OCI-M1 (cell line): ENCODE measurements at places on chromosomes 5 and 9.

- no peak for DNase-seq
These were observed 206.7 kb downstream of the ARRDC3 start for GRCh38 chr5:91176288-91177016.

- DNase-seq: no peak
These were observed 6.6 kb upstream of the FAT2 start for GRCh38 chr5:151597749-151598148.

DNA sequence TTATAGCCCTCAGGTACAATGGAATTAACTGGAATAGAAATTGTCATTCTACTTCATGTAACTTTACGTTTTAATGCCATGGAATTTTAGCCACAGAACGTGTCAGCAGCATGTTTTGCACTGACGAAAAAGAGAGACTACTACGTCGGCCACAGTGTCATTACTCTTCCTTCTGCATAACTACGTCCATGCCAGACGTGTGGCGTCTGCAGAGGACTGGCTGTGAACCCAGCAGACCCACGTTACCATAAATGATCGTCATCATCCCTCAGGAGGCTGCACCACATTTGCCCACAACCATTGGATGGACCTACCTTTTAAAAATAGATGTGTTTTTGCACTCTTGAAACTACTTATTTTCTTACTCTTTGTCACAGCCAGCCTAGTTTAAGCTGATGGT, 63.8 kb upstream of the ATG10 start:
- DNase-seq: no peak

GRCh38 chr5:1923341-1923740, 40.6 kb upstream of the IRX4 start:
- no peak for DNase-seq

DNA sequence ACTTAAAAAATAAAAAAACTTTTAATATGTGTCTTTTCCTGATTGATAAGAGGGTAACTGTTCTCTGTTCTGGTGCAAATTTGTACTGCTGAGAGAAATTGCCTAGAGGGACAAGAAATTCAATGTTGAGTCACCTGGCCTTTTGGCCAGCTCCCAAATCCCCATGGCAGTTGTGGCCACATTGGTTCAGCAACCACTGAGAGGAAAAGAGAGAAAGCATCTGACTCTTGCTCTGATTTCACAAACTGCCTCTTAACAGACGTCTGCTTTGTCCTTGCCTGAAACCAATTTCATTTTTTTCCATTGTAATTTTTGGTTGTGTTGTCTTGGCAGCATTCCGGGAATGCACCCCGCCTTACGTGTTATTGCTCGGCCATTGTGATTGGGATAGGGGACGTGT, 42.4 kb downstream of the NTRK2 start:
- DNase-seq: peak; percentile 32

GRCh38 chr5:2776337-2777302, 25.1 kb upstream of the IRX2 start:
- DNase-seq: no peak

DNA sequence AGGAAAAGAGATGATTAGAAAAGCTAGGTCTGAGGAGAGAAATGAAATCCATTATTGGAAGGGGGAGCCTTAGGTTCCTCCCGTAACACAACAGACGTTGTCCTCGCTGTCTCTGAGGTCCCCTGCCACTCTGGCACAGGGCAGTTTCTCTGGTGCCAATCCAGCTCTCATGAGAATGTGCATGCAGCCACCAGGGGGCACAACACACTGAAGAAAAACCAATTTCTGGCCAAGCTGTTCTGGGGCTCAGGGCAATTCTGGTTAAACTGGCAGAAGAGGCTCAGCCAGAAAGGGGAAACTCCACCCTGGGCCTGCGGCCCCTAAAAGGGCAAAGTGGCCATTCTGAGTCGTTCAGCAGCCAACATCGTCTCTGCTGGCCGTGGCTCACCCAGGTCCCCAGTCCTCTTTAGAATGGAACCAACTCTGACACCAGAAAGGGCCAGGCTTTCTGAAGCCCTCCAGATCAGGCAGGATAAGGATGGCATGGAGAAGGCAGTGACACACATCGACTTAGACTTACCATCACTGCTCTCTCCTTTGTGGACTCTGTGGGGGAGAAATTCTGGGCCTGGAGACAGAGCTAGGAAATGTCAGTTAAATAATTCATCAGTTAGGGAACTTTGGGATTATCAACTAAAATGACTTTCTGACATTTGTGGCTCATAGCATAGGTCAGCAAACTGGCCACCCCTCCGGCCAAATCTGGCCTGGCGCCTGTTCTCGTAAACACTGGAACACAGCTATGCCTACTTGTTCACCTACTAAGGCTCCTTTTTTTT, 58.5 kb upstream of the GOLPH3 start:
- DNase-seq: peak; percentile 71

DNA sequence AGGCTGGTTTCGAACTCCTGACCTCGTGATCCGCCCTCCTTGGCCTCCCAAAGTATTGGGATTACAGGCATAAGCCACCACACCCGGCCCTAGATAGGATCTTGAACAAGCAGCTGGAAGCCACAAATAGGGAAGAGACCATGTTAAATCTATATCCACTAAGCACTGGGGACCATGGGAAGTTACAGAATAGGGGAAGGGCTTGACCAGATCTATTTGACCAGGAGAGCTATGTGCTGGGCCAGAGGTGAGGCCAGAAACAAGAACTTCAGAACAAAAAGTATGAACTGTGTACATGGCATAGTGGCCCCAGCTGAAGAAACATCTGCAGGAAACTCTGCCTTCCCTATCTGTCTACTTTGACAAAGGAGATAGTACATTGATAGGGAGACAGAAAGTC, 10.8 kb downstream of the KLF4 start:
- DNase-seq: peak; percentile 25

GRCh38 chr5:59003641-59004040, 420.8 kb downstream of the RAB3C start:
- DNase-seq: no peak

- DNase-seq: no peak
These were observed 217.9 kb downstream of the SREK1 start for GRCh38 chr5:66362046-66362445.
